ENCODE measurements at places on chromosomes 1 and 21. TPM values are rescaled to one million over a fixed set of nuclear protein-coding genes. Genes with fewer than 3 reads are reported as not detected.

DNA sequence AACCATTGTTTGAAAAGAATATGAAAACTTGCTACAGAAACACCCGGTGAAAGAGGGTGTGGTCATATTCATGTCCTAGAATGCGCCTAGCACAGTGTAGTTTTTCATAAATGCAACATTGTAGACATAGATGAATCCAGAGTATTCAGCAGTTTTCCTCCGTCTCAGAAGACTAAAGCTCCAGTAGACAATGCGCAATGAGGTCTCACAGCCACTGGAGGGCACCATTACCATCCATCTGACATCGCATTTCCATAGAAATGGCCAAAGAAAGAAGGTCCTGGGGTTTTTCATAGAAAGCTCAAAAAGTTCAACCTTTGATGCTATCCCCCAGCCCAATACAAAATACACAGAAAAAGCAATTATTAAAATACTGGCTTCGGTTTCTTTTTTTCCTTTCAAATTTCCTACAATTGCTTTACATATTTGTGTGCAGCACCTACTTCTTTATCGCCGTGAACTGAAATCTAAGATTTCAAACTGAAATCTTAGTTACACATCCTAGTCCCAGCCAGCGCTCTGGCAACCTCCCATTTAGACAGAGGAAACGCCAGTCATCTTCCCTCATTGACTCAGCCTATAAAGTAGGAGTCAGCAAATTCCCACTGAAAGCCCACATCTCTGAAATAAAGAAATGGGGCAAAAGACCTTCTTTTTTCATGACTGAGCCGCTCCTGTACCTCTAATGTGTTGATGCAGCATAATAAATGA lies 3.9 kb upstream of the CD58 start:
- peak; percentile 61 for DNase-seq

- DNase-seq = no peak
Observed at GRCh38 chr1:66606362-66607065, 72.6 kb downstream of the SGIP1 start.

GRCh38 chr21:41381731-41382130 lies 19.9 kb downstream of the MX2 start:
- no peak for DNase-seq

DNA sequence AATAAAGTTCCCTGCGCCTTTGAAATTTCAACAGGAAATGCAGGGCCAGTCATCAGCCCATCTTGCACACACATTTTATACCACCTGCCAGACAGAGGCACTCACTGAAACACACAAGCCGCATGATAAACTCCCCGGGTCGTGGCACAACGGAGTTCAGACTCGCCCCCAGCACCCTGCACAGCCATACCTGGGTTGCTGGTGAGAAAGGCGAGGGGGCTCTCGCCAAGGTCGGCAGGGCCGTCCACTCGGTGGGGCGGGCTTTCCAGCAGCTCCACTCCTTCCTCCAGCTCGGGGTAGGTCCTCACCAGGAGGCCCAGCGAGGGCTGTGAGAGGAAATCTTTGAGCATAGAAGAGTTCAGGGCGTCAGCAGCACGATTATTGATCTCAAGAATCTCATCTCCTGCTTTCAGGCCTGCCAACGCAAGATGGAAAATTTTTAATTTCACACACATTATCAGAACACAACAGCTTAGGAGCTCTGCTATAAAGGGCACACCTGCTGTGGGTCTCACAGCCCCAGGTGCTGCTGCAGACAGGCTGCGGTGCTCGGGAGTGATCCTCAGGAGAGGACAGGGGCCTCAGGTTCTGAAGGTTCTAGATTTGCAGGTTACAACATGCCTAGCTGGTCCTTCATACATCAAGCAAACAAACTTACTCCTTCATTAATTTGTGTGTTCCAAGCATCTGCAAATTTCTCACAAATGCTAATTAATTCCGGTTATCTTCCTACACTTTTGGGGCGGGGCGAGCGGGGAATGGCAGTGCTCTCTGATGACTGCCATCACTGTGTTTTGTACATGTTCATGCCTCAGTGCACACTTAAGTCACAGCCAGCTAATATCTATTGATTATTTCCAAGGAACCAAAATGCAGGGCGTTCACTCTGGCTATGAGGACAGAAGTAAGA lies 144.2 kb upstream of the KRTAP19-8 start:
- DNase-seq = peak; percentile 63

The S100A5 gene
- 2.8 TPM for total RNA-seq

GRCh38 chr21:27112186-27112585 lies 145.3 kb upstream of the ADAMTS5 start:
- DNase-seq = no peak

The PRAMEF17 gene
- not detected for total RNA-seq

DNA sequence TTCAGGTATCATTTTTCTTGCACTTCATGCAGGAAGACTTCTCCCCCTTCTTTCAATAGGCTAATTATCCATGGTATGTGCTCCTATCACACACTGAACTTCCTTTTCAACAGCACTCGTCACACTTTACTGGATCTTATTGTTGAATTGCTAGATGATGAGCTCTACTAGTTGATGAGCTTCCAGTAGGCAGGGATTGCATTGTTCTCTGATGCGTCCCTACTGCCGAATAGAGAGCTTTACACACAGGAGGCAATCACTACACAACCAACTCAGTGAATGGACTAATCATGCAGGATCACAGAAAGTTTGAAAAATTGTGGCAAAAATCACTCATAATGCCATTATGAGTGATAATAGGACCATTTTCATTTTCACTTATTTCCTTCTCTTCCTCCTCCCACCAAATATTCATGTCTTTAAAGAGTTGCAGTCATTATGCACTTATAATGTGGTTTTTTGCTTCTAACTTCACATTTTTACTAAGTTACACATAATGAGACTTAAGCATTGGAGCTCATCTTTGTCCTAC lies 128.1 kb upstream of the ZNF648 start:
- DNase-seq = no peak

The HIVEP3 gene
- total RNA-seq = 29.2 TPM

DNA sequence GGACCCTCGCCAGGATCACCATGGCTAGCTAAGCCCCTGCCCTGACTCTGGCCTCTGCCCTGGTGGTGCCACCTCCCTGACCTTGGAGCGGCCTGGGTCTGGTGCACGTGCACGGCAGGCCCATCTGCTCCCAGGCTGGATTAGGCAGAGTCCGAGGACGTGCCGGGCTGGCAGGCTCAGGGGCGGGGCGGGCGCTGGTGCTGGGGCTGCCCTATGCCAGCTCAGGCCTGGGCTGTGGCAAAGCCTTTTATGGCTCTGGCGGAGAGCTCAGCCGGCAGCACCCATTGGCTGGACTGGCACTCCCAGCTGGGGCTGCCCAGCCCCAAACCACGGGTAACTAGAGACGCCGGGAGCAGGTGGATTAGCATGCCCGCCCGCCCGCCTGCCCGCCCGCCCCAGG lies 17.1 kb upstream of the EDN2 start:
- DNase-seq = no peak

DNA sequence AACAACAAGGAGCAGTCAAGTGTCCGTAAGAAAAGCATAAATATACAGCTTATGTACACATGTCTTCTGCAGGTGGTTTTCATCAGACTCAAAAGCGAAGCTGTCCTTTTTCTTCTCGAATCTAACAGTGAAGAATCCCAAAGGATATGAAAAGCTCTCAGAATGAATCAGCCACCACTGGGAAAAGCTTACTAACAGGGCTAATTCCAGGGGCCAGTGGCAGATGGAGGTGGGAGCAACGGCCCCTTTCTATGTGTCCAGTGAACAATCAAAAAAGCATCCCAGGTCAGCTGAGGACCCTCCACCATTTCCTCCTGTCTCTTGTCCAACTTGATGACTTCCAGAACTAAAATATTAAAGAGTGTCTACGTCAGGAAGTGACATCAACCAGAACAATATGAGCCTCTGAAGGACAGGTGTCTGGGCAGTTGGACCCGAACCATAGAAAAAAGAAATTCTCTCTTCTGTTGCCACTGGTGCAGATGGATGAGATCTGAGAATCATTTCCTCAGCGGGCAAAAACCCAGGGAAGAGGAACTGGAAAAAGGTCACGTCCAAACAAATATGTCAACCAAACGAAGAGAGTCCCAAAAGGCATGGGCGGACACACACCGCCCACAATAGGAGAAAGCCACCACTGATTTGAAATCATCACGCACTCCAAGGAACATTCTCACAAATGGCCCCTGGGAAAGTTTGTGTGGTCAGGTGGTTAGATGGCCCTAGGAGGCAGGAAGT lies 70.4 kb upstream of the TIAM1 start:
- DNase-seq = no peak

DNA sequence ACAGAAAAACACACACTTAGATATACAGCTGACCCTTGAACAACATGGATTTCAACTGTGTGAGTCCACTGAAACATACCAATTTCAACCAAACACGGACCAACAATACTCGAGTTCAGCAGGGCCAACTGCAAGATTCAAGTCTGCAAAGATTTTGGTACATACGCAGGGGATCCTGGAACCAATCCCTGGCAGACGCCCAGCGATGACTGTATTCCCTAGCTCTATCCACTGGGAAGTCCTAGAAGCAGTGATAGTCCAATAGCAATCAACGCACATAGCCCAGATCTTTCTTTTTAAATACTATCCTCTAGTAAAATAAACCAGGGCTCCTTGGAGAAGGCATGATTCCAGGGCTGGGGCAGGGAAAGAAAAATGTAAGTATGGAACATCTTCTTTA lies 9.0 kb downstream of the DDX59 start:
- DNase-seq = no peak

- no peak for DNase-seq
Observed at GRCh38 chr1:241459186-241459802, 60.3 kb downstream of the FH start.

The IL12RB2 gene
- 136 TPM for total RNA-seq

DNA sequence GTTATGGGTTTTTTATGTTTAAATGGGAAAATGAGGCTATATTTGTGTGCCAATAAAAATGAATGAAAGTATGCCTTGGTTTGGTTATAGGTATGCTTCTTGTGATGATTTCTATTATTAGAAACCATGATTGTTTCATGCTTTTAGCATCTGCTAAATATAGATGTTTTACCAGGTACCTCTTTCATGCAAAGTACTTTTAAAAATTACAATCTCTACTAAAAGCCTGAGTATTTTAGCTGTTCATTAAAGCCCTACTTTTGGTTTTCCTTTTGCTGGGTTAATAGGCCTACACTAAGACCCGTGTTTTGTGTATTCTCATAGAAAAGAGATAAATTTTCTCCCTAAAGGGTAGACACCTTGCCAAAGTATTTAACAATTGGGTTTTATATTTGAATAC lies 32.0 kb downstream of the MTF2 start:
- DNase-seq = no peak

GRCh38 chr1:195328681-195329080 lies 1279.6 kb downstream of the KCNT2 start:
- no peak for DNase-seq

DNA sequence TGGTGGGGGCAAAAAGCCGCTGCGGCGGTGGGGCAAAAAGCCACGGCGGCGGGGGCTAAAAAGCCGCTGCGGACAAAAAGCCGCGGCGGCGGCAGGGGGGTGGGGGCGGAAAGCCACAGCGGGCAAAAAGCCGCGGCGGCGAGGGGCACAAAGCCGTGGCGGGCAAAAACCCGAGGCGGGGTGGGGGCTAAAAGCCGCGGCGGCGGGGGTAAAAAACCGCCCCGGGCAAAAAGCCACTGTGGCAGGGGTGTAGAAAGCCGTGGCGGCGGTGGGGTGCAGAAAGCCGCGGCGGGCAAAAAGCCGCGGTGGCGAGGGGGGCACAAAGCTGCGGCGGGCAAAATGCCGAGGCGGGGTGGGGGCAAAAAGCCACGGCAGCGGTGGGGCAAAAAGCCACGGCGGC lies 3901.8 kb downstream of the SRGAP2C start:
- DNase-seq = no peak

GRCh38 chr1:25485536-25486411 lies 55.1 kb downstream of the MACO1 start:
- no peak for DNase-seq

The AIRE gene
- not detected for total RNA-seq

The PRAMEF8 gene
- total RNA-seq = not detected

The CLDN17 gene
- not detected for total RNA-seq

- DNase-seq = no peak
Observed at GRCh38 chr1:211783266-211783665, 47.3 kb downstream of the LPGAT1 start.

- peak; percentile 11 for DNase-seq
Observed at GRCh38 chr1:88061492-88062177, 622.4 kb upstream of the PKN2 start.

DNA sequence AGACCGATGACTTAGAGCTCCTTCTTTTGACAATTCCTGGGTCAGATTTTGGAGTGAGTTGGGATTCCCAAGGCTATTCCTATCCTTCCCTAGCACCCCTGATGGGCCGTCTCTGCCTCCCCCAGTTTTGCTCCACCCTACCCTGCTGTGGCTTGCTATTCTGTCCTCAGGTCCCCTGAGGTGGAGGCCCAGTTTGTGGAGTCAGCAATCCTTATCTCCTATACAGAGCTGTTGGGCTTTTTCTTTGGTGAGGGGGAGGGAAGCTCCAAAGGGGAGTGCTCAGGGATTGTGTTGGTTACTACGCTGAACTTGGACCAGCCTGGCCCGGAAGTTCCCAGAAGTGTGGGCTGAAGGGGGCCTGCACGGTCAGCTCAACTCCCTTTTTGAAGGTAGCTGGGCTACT lies 7.6 kb downstream of the SESN2 start:
- DNase-seq = no peak

DNA sequence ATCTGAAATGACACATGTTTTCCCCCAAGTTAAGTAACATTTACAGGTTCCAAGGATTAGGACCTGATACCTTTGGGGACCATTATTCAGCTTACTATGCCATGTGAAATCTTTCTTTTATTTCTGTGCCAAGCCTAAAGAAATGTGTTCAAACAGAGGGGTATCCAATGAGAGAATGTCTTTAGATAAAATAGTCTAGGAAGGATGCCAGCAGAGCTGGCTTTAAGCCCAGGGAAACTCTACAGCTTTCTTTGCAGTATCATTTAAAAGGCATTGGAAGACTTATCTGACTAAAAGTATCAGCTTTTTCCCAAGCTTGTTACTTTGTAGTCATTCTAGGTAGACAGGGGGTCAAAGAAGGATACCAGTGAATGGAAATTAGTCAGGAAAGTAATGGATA lies 860.4 kb downstream of the PLA2G4A start:
- DNase-seq = no peak

GRCh38 chr1:3735688-3736087 lies 16.6 kb upstream of the CCDC27 start:
- DNase-seq = no peak

- DNase-seq = peak; percentile 42
Observed at GRCh38 chr1:172708452-172708851, 49.5 kb downstream of the FASLG start.

DNA sequence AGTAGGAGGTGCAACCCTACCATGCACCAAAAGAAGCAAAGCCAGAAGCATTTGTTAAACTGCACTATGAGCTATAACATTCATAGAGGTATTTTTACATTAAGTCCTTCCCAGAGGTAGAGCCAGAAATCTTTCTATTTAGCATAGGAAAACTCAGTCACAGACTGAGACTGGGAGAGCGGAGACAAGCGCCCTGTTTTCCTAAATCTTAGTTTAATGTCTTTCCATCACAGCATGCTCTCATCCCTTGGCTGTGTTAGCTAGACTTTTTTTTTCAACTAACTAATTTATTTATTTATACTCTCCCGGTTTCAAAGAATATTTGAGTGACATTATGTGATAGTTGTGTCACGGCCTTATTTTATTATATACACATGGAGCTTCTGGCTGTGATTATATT lies 304.1 kb downstream of the LMX1A start:
- no peak for DNase-seq

- no peak for DNase-seq
Observed at GRCh38 chr1:220375715-220376114, 103.5 kb upstream of the RAB3GAP2 start.

GRCh38 chr1:84849357-84849975 lies 43.5 kb downstream of the LPAR3 start:
- DNase-seq = no peak

The G0S2 gene
- 25.9 TPM for total RNA-seq

The FNDC5 gene
- not detected for total RNA-seq
